ENCODE measurements at places on chromosomes 5 and 9.

DNA sequence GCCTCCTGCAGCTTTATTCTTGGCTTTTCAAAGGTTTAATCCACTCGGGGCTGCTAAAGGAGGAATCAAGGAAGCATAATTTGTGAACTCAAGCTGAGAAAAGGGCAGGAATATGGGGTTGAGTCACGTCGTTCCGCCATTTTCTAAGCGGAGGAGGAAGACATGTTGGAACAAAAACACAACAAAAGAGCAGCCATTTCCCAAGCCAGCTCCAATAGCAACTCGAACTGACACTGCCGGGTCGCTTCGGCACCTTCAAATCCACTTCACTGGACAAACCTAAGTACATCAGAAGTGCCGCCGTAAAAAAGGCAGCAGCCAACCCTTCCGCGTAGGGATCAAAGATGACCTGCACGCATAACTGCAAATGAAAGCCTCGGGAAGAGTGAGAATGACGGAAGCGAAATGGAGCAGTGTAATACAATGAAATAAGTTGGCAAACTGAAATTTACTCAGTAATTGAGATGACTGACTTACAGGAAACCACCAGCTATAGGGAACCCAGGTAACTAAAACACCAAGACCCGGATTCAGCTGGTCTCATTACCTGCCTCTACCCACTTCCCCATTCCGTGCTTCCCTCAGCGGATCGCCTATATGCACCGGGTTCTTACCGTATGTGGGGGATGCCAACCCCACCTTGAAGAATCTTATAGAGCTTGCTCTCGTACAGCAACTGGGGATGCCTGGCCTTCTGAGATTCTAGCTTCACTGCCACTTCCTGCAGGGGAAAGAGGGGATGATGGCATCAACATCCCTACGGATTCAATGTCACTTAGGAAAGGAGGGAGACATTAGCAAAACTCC is 1.6 kb downstream of the CSNK1A1 start:
- peak; percentile 15 for DNase-seq

DNA sequence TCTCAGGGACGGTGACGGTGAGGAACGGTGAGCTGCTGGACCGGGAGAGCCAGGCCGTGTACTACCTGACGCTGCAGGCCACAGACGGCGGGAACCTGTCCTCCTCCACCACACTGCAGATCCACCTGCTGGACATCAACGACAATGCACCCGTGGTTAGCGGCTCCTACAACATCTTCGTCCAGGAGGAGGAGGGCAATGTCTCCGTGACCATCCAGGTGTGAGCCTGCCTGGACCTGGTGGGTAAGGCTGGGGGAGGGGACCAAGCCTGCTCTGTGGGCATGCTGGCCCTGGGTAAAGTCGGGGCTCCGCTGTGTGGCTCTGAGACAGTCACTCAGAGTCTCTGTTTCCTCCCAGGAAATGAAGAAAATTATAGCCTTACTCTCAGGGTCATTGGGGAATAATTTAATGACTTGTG is 29.3 kb downstream of the CDHR2 start:
- DNase-seq, result no peak

DNA sequence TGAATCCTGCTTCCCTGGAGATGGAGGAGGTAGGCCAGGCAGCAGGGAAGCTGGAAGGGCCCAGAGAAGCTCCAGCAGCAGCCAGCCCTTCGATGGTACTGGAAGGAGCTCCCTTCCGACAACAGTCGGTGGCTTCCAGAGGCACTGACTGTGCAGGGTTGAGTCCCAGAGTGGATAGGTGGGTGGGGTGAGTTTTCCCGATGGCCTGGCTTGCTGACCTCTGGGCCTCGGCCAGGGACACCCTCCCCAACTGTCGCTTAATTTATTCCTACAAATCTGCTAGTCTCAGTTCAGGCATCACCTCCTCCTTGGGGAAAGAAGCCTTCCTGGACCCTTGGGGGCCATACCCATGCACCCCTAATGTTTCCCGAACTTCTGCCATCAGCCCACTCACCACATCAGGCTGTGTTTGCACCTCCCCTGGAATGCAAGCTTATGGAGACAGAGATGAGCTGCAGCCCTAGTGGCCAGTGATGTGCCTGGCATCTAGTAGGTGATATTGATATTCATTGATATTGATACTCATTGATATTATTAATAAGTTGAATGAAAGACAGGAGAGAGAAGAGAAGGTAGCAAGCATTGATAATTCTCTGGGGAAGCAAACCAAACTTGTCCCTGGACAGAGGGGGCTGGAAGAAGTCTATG is 104.6 kb upstream of the BOD1 start:
- no peak for DNase-seq

DNA sequence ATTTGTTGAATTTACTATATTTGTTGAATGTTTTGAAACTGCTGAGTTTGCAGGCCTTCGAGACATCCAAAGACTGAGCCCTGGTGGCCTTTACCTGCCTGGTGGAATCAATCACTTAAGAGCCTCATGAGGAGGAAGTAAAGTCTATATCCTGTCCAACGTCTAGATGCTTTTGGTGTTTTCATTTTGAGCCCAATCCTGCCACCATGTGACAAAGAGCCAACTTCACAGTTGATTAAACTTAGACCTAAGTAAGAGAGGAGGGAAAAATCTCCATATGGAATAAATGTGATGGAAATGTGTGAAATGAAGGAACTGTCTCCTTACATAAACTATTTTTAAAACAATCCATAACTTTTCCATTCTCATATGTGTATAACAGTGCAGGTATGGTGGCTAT is 220.1 kb downstream of the PRR16 start:
- DNase-seq, result no peak

DNA sequence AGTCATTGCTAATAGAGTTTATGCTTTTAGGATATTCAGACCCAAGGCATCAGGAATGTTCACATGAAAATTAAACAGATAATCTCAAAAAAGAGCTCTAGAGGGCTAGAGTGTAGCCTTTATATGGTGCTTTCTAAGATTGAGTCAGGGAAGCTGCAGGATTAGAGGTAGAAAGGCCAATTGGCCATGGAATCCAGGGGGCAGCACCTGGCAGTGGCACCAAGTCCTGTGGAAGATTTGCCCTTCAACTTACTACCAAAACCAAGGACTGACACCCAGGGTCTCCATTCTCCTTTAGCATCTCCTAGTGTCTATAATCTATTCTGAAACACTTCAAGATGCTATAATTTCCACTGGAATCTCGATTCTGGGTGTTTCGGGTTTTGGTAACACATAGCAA is 112.4 kb downstream of the ACER2 start:
- DNase-seq, result no peak

- no peak for DNase-seq
Observed at GRCh38 chr5:82365744-82366228, 87.6 kb upstream of the RPS23 start.

DNA sequence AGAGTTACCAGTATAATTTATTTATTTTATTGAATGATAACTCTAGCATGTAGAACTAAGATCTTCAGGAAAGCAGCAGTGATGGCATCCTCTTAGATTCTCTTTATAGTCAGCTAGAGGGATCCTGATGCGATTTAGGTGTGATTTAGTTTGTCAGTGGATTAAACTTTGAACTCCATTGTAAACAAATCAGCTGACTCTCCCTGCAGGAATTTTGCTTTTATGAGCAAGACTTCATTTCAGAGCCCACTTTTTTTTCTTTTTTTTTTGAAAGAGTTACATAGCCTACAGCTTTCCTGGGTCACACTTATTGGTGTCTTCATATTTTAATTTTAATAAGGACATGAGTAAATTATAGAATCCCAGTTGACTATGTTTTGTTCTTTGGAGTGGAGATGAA is 93.8 kb upstream of the SEMA6A start:
- DNase-seq, result no peak

DNA sequence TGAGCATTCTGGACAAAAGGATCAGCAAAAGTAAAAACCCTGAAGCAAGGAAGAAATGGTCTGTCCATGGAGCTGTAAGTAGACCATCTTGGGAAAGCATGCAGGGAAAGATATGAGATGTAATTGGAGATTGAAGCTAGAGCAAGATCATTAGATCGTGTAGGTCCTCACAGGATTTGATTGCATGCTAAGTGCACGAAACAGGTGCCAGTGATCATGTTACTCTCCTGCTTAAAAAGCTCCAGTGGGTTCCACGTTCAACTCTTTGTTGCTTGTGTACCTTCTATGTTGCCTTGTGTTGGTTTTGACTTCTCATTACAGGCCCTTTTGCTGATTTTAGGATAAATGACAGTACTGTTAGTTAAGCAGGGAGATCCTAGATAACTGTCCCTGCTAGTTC is 442.0 kb downstream of the DMRT2 start:
- no peak for DNase-seq

GRCh38 chr9:126111556-126111955 is 215.1 kb upstream of the MVB12B start:
- no peak for DNase-seq

GRCh38 chr5:132181011-132181629 is 46.5 kb downstream of the P4HA2 start:
- no peak for DNase-seq

- no peak for DNase-seq
Observed at GRCh38 chr5:17992291-17992690, 358.0 kb downstream of the TAF11L14 start.

GRCh38 chr5:56145106-56145505 is 88.0 kb downstream of the ANKRD55 start:
- peak; percentile 20 for DNase-seq

GRCh38 chr9:90204128-90204831 is 438.3 kb downstream of the DIRAS2 start:
- no peak for DNase-seq

DNA sequence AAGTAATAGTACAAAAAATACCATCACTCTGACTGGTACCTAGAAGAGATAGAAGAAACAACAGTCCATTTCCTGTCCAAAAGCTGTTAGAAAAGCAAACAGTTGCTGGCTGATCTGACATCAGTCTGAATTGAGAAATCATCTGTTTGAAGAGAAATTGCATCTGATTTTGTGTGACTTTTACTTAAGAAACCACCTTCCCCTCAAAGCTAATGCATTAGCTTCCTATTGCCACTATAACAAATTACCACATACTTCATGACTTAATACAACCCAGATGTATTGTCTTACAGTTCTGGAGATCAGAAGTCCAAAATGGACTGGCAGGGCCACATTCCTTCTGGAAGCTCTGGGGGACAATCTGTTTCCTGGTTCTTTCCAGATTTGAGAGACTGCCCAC is 385.9 kb upstream of the TLE4 start:
- DNase-seq, result no peak

- DNase-seq, result no peak
Observed at GRCh38 chr5:151388960-151389359, 41.6 kb upstream of the SLC36A2 start.

DNA sequence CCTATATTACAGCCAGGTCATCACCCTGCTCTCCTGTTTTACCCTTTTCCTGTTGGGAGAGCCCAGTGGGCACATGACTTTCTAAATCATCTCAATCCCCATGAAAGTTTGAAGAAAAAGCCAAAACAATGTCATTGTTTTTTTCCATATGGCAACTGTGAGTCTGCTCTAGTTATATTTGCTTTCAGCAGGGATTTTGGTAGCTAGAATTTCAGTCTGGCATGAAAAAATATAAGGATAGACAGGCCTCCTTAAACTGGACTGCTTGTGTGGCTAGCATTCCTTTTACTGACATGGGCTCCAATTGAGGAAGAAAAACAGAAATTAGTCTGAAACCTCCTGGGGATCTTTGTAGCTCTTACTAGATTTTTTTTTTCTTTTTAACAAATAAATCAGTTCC is 25.6 kb downstream of the MOCS2 start:
- no peak for DNase-seq

GRCh38 chr9:125983681-125984080 is 236.5 kb downstream of the PBX3 start:
- no peak for DNase-seq

DNA sequence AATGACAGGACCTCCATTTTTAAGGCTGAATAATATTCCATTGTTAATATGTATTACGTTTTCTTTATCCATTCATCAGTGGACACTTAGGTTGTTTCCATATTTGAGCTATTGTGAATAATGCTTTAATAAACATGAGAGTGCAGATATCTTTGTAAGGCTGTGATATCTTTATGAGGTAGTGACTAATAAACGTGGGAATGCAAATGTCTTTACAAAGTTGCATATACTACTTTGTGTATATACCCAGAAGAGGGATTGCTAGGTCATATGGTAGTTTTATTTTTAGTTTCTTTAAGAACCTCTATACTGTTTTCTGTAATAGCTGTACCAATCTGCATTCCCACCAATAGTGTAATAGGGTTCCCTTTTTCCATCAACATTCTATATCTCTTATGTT is 148.7 kb downstream of the FOCAD start:
- DNase-seq, result no peak

GRCh38 chr9:100714372-100715099 is 136.7 kb downstream of the CAVIN4 start:
- DNase-seq, result peak; percentile 9

DNA sequence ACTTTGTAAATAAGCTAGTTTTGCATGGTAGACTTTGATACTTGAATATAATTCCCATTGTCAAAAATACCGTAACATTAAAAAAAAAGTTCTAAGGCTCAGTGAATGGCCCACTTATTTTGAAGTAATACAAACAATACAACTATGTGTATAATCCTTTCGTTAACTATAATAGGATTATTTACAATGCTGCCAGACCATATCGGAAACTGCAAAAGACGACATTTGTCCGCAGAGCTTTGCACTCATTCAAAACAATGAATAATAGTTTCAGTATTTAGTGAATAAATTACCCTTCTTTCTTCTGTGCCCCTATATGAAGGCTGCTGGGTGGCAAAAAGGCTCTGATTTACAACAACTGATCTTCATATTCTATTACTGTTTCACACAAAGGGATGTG is 121.8 kb downstream of the DROSHA start:
- DNase-seq, result no peak

- no peak for DNase-seq
Observed at GRCh38 chr9:96522366-96522765, 72.4 kb downstream of the HABP4 start.

DNA sequence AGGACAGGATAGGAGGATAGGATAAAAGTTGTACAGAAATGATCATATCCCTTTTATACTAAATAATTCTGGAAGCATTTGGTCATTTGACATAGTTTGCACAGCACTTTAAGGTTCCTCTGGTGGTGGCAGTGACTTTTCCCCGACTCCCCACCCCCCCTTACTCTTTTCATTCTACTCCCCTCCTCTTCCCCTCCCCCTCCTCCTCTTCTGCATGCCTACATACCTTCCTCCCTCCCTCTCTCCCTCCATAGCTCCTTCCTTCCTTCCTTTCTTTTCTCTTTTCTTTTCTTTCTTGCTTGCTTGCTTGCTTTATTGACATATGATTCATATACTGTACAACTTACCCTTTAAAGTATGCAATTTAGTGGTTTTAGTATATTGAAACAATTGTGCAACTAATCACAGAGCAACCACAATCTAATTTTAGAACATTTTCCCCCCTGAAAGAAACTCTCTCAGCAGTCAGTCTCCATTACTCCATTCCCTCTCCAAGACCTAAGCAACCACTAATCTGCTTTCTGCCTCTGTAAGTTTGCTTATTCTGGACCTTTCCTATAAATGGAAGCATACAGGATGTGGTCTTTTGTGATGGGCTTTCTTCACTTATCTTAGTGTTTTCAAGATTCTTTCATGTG is 159.0 kb downstream of the HACD4 start:
- peak; percentile 27 for DNase-seq

- DNase-seq, result no peak
Observed at GRCh38 chr9:117826837-117827236, 122.6 kb downstream of the TLR4 start.

Data from bone marrow (tissue), 2 donors.